ENCODE measurements at places on chromosomes 16 and 17.

DNA sequence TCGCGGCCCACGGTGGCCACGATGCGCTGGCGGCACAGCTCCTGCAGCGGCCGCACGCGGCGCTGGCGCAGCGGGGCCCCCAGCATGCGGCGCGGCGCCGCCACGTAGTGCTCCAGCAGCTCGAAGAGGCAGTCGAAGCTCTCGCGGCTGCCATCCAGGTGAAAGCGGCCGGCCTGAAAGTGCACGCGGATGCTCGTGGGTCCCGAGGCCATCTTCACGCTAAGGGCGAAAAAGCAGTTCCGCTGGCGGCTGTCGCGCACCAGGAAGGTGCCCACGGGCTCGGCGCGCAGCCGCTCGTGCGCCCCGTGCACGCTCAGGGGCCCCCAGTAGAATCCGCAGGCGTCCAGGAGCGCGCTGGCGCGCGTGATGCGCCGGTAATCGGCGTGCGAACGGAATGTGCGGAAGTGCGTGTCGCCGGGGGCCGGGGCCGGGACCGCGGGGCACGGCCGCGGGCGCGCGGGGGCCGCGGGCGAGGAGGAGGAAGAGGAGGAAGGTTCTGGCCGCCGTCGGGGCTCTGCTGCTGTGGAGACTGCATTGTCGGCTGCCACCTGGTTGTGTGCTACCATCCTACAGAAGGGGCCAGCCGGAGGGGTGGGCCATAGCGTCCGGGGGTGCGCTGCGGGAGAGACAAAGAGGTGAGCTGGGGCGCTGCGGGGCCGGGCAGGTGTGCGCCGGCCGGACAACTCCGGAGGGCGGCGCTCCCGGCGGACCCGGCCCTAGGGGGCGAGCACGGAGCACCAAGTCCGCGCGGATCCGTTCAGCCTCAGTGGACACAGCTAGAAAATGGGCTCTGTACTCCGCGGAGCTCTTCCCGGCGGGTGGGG is 879 bp downstream of the SOCS1 start:
- DNase-seq: no peak

DNA sequence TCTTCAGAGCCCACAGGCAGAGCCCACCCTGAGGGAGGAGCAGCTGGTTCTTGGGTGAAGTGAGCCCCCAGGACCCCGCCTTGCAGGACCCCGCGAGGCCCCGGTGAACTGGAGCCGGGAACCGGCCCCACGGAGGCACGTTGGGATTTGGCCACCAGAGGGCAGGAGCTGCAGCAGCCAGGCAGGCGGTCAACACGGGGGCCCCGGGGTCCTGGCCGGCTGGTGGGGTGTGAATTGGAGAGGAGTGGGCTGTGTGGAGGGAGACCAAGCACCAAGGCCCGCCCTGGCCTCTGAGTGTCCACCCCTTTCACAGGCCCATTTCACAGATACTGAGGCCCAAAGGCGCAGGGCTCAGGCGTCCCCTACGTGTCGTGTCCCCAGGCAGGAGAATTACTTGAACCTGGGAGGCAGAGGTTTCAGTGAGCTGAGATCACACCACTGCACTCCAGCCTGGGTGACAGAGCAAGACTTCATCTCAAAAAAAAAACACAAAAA is 2.2 kb downstream of the DPEP1 start:
- no peak for DNase-seq

DNA sequence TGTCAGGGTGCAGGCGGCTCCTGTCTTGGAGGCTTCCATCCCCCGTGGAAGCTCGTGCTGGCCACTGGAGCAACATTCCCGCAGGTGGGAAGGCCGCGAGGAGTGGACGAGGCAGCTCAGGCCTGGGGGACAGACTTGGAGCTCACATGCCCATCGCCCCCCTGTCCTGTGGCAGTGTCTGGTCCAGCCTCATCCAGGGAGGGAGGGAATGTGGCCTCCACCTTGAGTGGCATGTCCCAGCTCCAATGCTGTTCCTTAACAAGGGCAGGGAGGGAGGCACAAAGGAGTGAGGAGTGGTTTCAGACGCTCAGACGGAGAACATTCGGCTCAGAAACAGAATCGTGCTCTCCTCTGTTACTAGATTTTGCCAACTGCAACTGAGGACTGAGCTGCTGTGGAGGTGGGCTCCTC is 159.4 kb upstream of the CHMP6 start:
- peak; percentile 27 for DNase-seq

DNA sequence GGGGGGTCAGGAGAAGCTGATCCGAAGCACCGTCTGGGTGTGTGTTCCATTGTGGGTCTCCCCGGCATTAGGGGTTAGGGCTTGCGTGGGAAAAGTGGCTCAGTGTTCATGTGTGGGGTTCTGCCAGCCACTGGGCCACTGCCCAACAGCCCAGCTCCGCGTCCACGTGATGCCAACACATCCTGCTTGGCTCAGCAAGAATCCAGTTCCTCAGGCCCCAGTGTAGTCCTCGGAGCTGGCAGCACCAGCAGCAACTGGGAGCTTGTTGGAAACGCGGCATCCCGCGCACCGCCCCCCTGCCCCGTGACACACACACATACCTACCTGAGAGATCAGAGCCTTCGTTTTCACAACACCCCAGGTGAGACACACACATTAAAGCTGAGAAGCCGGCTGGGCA is 18.9 kb downstream of the LGALS9 start:
- DNase-seq: no peak

DNA sequence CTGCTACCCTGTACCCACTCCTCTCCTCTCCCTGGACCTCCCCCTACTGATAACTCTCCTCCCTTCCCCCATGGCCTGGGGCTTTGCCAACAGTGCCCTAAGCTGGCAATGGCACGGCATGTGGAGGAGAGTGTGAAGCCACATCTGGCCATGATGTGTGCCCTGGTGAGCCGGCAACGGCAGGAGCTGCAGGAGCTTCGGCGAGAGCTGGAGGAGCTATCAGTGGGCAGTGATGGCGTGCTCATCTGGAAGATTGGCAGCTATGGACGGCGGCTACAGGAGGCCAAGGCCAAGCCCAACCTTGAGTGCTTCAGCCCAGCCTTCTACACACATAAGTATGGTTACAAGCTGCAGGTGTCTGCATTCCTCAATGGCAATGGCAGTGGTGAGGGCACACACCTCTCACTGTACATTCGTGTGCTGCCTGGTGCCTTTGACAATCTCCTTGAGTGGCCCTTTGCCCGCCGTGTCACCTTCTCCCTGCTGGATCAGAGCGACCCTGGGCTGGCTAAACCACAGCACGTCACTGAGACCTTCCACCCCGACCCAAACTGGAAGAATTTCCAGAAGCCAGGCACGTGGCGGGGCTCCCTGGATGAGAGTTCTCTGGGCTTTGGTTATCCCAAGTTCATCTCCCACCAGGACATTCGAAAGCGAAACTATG is 5.2 kb downstream of the TRAF4 start:
- DNase-seq: no peak

DNA sequence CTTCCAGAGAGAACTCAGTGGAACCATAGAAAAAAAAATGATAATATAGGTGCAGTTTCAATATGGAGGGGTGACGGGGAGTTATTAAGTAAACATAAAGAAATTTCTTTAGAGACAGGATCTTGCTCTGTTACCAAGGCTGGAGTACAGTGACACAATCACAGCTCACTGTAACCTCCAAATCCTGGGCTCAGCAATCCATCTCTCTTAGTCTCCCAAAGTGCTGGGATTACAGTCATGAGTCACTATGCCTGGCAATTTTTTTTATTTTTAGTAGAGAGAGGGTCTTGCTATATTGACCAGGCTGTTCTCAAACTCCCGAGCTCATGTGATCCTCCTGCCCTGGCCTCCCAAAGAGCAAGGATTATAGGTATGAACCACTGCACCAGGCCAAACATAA is 48.8 kb downstream of the NLRC5 start:
- DNase-seq: no peak

DNA sequence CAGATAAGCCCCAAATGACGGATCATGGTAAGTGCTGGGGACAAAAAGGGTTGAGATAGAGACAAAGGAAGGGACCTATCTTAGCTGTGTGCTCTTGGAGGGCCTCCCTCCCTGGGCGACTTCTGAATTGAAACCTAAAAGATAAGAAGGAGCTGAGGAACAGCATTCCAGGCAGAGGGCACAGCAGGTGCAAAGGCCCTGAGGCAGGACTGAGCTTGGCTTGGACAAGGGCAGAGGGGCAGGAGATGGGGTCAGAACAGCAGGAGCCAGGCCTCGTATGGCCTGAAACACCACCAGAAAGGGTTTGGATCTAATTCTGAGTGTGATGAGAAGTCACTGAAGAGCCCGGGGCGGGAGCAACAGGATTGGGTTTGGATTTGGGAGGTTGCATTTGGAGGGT is 75.4 kb downstream of the RTN4RL1 start:
- no peak for DNase-seq

DNA sequence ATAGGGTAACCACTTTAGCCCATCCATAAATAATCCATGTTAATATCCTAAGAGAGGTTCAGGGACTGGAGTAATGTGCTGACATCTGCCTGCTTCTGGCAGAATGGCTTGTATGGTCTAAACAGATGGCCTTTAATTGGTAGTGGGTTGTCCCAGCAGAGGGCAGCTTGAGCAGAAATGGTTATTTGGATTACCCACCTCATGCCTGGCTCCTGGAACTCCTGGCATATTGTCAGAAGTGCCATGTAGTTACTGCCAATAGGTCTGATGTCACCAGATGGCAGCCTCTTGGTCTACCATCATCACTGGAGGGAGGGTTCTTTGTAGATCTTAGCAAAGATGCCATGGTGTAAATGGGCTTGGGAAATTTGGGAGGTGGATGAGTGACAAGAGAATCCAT is 157.5 kb upstream of the SOX9 start:
- DNase-seq: no peak

DNA sequence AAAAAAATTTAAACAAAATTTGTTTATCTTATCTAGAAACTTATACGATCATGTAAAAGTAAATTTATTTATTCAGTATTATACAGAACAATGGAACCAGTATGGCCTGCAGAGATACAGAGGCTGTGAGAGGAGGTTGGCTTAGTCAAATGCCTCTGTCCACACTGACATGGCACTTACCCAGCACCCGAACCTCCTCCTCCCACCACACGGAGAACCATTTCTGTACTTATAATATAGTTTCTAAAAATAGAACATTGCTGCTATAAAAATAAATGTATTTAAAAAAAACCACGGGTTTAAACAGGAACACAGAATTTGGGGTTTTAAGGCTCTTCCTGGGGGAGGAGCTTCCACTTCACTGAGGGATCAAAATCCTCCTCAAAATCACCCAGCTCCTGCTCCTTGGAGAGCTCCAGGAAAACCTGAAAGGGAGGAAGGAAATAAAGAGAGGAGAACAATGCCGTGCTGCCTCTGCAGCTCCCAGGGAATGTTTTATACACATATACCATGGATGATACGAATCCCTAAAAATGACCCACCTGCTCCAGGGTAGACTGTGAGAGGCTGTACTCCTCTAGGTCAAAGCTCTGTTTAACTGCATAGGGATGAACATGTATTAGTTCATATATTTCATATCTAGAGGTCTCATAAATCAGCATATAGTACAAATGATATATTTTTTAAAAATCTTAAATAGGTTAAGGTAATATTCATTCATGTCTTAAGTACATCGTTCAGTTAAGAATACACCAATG is 87.3 kb downstream of the ABCA8 start:
- DNase-seq: no peak

- no peak for DNase-seq
Observed at GRCh38 chr17:15892244-15892643, 52.7 kb upstream of the ADORA2B start.

DNA sequence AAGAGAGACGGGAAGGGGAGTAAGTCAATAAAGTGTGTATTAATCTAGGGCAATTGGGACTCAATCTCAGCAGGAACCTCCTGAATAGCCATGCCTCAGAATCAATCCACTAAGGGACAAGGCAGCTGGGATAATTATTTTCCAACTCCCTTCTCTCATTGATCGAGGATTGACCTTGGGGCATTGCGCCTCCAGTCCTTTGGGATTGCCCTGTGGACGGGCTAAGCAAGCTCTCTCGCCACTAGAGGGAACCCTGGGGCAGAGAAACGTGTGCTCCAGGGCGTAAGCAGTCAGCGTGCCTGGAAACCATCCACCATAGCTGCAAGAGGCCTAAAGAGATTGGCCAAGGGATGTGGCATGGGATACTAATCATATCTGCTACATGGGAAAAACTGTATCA is 53.9 kb upstream of the ERCC4 start:
- peak; percentile 67 for DNase-seq

GRCh38 chr16:55842369-55843104 is 9.6 kb upstream of the CES1 start:
- peak; percentile 27 for DNase-seq

DNA sequence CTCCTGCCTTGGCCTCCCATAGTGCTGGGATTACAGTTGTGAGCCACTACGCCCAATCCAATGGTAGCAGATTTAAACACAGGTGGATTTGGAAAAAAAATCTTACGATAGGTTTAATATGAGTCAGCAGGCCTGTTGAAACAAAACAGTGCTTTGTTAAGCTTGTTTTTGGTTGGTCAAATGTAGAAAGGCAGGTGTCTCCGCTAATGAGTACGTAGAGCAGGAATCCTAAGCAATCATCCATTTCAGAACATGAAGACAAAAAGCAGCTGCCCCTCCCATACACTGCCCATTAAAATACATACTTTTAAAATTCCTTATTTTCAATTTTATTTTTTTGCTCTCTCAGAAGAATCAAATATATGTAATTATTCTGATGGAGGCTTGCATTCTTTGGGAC is 1.9 kb upstream of the WWOX start:
- DNase-seq: no peak

- no peak for DNase-seq
Observed at GRCh38 chr16:23119570-23119969, 29.7 kb downstream of the USP31 start.

DNA sequence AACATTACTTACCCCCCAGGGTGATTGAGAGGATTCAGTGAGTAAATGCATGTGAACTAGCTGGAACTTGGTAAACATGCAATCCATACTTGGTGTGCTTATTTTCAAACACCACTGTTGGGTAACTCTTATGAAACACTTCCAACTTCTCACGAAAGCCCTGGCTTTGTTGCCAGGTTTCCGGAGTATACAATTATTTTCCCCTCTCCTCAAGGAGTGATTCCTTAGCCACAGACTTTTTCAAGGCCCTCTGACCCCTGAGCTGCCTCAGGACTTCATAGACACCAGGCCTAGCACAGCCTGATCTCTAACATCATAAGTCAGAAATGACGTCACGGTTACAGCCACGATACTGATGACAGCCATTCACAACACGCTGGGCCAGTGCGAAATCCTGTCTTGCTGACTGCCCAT is 27.6 kb downstream of the HSD17B2 start:
- DNase-seq: no peak

GRCh38 chr17:75647061-75647460 is 13.8 kb downstream of the SMIM5 start:
- no peak for DNase-seq

- DNase-seq: no peak
Observed at GRCh38 chr16:66366433-66367299, at the start of gene CDH5. CDH5 (plus strand) TSS chr16:66366691; CDS start chr16:66379338, 12,647 bp downstream.

DNA sequence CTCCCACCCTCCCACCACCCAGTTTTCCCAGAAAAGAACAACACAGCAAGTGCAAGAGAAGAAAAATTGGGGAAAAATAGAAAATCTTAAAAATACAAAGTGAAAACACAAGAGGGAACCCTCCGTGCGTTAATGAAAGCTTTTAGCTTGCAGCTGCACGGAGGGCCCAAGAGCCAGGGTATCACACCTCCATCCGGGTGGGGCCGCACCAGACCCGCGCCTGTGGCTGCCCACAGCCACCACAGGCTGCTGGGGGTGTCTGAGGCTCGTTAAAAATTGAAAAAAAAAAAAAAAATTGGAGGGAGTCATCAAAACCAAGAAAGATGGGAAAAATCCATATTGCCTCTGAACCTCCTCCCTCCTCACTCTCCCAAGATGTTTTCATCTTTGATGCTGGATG is 18.6 kb downstream of the ENGASE start:
- DNase-seq: no peak
